Stimulated activated CD4-positive, alpha-beta T cell treated with anti-CD3 and anti-CD28 coated beads, TNF-alpha, amount 100 ng/mL, for 4 hours (primary cell): ENCODE measurements at places on chromosomes 4 and X.

DNA sequence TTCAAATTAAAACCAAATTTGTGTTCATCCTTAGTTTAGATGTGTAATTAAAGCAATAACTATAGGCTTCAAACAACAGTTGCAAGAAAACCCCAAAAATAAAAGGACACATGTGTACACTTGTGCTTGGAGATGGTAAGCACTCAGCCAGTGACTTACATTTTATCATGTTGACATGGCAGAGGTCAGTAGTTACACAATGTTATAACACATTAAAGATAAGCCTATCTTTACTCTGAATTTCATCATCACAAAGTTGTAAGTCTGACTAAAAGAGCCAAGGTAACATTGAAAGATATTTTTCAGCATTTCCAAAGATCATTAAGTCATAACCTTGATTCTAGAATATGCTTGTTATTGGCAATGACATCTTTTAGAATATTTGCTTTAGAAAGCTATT is 98.5 kb upstream of the PNPLA4 start:
- DNase-seq, result no peak

- no peak for DNase-seq
These were observed 43.1 kb upstream of the FGF2 start for GRCh38 chr4:122783301-122784215.

GRCh38 chr4:161555689-161556660 is 607.8 kb downstream of the FSTL5 start:
- DNase-seq, result no peak

GRCh38 chr4:19051831-19052230 is 1030.3 kb upstream of the LCORL start:
- DNase-seq, result no peak

DNA sequence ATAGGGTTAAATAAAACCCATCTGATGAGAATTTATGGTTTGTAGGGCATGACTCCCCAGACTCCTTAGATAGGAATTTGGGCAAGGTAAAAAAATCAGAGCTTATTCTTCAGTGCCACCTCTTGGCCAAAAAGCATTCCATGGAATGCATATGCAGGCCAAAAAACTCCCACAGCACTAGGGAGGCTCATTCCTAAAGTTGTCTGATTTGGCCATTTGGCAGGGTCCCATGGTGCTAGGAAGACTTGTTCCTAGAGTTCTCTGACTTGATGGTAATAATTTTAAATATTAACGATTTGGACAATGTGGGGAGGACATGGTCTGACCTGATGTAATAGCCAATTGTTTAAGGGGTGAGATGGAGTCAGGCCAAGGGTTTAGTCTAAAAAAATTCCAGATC is 93.0 kb downstream of the SPIN4 start:
- DNase-seq, result no peak

- DNase-seq, result no peak
These were observed at the start of gene FMR1NB for GRCh38 chrX:147981038-147981752. FMR1NB (plus strand) TSS chrX:147981337; CDS start chrX:147981403, 66 bp downstream.

GRCh38 chr4:180790471-180790870 is 1452.7 kb upstream of the TENM3 start:
- no peak for DNase-seq

DNA sequence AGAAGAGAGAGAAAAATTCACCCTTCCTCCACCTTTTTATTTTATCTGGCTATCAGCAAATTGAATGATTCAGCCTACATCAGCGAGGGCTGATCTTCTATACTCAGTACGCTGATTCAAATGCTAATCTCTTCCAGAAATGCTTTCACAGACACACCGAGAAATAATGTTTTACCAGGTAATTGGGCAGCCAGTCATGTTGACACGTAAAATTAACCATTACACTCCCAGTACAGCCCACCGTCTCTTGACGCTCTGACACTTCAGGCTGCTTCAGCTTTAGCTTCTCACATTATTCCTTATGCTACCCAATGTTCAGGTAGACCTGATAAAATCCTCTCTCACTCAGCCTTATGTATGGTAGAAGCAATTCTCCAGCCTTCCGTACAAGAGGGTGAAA is 835.2 kb upstream of the PCDH10 start:
- DNase-seq, result no peak

GRCh38 chr4:1368421-1369090 is 21.5 kb downstream of the UVSSA start:
- no peak for DNase-seq

- no peak for DNase-seq
These were observed 18.0 kb downstream of the RUFY3 start for GRCh38 chr4:70739496-70740337.
